ENCODE measurements at places on chromosomes 2 and 18.

DNA sequence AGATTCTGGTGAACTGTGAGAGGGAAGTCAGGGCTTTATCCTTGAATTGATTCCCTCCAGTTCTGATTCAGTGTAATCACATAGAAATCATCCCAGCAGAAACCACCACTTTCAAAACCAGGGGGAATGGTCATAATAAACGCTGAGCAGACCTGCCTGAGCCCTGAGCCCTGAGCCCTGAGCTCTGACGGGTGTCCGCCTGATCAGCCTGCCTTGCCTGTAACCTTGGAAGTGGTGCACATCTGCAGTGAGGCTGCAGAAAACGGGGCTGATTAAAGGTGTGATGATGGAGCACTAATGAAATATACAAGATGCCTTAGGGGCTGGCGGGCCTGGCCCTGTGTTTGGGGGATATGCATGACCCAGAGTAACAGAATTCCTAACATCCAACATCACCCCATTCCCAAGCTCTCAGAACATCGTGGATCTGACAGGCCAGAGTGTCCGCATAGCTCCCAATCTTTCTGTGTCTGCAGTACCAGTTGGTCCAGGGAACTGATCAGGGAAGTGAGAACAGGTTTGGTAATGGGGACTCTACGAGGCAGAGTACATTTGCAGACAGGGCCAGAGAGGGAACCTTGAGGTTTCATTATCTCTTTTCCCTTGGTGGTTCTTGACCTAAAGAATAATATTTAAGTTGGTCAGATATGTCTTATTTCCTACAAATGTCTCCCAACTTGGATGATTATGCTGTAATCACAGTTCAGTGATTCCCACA, 37.8 kb downstream of the KCTD18 start:
- DNase-seq: no peak

DNA sequence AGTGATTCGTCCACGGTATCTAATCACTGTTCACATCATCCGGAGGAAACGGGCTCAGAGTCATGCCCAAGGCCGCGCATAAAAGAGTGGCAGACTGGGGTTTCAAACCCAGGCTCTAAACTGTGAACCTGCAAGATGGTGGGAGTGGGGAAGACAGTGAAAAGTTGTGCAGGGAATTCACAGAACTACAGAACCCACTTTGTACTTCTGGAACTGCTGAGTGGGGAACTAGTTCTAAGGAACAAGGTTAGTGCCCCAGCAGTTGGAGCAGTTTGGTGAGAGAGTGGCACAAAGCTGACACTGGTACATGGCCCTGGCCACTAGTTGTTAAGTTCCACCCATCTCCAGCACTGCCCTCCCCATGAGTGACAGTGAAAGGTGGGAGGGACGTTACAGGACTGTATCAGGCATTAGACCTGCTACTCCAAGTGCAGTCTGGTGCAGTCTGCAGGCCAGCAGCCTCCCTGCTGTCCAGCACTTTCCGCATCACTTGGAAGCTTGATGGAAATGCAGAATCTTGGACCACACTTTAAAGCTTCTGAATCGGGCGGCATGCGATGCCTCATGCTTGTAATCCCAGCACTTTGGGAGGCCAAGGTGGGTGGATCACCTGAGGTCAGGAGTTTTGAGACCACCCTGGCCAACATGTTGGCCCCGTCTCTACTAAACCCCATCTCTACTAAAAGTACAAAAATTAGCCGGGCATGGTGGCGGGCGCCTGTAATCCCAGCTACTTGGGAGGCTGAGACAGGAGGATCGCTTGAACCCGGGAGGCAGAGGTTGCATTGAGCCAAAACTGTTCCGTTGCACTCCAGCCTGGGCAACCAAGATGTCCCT, 47.3 kb downstream of the C2orf42 start:
- DNase-seq: peak; percentile 77

DNA sequence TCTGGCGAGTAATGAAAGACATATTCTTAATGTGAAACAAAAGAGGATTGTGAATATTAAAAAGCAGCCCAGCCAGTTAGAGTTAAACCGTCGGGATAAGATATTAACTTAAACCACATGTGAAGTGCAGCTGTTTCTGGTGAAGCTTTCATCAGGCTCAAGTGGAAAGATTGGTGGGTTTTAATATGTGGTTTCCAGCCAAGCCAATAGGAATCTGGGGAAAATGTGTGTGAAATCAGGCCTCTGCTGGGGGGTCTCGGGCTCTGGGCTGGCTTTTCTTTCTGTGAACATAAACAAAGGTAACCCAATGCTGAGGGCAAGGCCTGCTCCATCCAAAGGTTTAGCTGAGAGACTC, 279.6 kb downstream of the SLC4A3 start:
- no peak for DNase-seq

DNA sequence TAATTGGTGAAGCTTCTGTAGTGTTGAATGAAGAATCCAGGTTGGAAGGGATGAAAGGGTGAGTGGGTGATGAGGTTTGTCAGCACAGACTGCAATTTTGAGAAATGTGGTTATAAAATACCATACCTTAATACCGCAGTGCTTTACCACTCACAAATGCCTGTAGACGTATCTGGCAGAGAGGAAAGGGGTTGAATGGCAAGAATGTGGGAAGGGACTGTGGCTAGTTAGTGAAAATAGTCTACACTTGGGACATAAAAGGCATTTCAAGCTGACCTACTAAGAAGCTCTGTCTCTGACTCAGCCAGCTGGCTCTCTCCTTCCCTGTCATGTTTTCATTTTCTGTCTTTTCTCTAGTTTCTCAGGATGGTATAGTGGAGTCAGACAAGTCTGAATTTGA, 25.1 kb downstream of the CDK15 start:
- no peak for DNase-seq

DNA sequence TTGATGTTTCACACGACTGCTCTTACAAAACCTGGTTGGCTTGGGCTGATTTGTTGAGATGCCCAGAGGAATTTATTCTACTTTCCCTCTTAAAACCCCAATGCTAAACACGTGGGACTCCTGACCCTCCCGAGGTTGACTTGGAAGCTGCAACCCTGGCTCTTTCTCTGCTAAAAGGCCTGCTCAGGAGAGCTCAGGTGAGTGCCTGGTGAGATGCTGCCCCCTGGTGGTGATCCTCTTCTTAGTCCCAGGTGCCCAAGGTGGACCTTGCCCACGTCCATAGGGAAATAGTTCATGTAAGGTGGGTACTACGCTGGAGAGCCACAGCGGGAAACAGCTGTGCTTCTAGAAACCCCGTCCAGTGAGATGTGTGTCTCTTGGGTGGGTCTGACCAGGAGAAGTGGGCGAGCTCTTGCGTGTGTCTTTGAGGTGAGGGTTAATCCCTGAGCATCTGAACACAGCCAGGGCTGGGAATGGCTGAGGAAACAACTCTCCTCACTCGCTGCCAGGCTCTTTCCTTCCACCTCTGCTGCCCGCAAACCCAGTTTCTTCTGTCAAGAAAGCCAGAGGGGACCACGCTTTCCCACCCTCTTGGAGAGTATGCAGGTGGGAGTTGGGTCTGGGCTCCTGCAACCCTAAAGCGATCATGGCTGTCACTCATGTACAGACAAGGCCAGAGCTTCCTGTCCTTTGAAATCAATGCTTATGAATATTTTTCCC, 25.5 kb upstream of the PXDN start:
- DNase-seq: peak; percentile 20

GRCh38 chr18:42915299-42915698, 200.2 kb downstream of the RIT2 start:
- no peak for DNase-seq

DNA sequence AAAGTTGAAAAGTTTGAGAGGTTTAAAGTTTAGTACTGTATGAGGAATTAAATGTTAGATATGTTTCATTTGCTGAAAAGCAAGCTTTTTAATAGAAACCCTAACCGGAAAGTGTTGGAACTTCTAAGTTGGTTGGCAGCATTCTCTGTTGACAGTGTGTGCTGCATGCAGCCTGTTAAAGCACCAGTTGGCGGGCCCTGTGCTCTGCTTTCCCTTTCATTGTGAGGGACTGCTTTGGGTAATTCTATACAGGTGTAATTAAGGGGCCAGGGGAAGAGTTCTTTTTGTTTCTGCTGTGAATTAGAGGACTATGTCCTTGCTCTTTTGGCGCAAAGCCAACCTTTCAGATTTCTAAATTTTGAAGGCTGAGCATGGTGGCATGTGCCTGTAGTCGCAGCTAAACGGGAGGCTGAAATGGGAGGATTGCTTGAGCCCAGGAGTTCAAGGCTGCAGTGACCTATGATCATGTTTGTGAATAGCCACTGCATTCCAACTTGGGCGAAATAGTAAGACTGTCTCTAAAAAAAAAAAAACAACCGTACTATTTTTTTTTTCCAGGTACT, 20.1 kb downstream of the PLEKHB2 start:
- DNase-seq: no peak

DNA sequence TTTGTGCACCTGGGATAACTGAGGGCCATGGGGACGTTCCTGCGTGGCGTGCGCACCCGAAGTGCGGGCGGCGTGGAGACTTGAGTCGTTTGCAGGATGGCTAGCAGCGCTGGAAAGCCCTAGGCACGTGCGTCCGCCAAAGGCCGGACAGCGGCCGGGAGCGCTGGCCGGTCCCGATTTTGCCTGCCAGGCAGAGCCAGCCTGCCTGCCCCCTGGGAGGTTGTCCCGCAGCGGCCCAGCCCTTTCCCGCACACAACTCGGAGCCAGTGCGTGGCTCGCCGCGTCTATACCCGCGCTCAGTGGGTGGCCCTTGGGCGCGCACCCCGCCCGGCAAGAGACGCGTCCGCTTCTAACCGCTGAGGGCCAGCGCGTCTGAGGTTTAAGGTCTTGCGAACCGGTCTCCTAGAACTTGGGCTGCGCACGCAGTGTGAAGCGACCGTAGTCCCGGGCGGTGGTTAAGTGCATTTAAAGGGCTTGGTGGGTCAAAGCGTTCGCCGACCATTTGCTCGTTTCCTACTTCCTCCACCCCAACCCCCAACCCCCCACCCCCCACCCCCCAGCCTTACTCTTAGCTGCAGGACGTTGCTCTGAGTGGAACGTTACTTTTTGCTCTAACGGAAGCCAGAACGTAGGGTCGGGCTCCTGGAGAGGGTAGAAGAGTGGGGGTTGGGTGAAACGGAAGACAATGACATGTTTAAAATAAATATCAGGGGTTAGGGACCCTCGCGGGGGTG, 627 bp downstream of the CDCA7 start:
- peak; percentile 31 for DNase-seq

DNA sequence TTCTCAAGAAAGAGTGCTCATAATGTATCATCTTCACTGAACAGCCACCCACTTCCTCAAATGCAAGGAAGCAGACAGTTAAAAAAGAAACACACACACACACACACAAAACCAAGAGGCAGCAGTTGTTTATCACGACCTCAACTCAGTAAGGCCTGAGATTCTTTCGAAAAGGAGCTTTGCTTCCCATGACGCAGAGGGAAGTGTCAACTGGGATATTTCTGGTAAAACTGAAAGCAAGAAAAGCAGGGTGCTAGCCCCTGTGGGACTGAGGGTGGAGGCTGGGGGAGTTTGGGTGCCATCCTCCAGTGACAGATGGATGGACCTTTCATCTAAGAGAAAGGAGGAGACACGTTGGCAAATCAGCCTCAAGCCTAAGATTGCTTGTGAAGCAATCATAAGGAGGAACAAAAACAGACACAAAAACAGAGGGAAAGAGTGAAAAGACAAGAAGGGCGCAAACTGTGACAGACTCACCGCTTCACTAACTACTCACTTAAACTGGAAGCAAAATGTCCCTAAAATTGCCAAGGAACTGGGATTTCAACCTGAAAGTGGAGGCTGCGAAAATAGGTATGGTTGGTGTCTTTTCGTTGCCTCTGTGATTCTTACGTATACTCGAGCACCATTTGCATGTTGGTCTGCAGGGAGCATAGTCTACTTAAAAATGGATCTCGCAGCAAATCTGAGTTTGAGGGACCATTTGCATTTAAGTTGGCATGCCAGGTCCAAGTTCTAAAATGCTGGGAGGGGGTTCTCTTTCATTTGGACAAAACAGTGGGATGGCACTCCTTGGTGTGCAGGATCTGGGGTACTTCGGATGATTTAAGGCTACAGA, at the start of gene ARHGAP25:
TSS of gene ARHGAP25 (plus strand) at position 124 of the 838 bp plus-strand sequence. CDS start at position 513, 389 bp downstream.
- peak; percentile 82 for DNase-seq

- DNase-seq: no peak
Observed at GRCh38 chr2:225270053-225270452, 129.5 kb upstream of the NYAP2 start.

- DNase-seq: no peak
Observed at GRCh38 chr2:11118761-11119160, 36.5 kb upstream of the SLC66A3 start.

DNA sequence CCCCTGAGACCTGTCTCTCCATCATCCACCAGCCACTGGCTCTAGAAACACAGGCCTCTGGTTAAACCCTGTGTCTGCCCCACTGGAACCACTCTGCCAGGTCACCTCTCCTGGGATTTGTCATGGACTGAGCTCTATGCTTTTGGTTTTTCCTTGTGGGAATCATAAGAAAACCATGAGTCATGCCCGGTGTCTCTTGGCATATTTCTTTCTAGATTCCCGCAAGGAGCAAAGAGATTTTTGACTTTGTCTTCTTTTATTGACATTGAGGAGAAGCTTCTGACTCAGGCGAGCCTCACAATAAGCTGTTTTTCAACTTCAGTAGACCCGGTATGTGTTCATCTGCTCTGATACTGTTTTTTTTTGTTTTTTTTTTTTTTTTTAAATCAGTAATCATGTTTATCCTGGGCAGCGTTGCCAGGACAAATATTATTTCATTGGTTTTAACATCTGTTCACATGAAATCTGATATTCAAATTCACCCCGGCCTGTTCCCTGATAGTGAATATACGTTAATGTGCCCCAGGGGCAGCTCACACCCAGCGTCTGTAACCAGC, 207.1 kb downstream of the ACKR3 start:
- no peak for DNase-seq

DNA sequence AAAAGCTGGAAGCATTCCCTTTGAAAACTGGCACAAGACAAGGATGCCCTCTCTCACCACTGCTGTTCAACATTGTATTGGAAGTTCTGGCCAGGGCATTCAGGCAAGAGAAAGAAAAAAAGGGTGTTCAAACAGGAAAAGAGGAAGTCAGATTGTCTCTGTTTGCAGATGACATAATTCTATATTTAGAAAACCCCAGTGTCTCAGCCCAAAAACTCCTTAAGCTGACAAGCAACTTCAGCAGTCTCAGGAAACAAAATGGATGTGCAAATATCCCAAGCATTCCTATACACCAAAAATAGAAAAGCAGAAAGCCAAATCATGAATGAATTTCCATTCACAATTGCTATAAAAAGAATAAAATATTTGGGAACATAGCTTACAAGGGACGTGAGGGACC, 11.1 kb downstream of the SLC8A1 start:
- no peak for DNase-seq

GRCh38 chr2:171159372-171160118, 1.1 kb downstream of the TLK1 start:
- DNase-seq: peak; percentile 61

- no peak for DNase-seq
Observed at GRCh38 chr2:118970396-118971135, 28.6 kb downstream of the MARCO start.

All from CD4-positive, alpha-beta T cell treated with Interleukin-4 for 1 hour (primary cell).